ENCODE measurements at places on chromosomes 2 and 18. TPM values are rescaled to one million over a fixed set of nuclear protein-coding genes. Genes with fewer than 3 reads are reported as not detected.

GRCh38 chr2:126736133-126736874 is 80.3 kb downstream of the GYPC start:
- DNase-seq: no peak

DNA sequence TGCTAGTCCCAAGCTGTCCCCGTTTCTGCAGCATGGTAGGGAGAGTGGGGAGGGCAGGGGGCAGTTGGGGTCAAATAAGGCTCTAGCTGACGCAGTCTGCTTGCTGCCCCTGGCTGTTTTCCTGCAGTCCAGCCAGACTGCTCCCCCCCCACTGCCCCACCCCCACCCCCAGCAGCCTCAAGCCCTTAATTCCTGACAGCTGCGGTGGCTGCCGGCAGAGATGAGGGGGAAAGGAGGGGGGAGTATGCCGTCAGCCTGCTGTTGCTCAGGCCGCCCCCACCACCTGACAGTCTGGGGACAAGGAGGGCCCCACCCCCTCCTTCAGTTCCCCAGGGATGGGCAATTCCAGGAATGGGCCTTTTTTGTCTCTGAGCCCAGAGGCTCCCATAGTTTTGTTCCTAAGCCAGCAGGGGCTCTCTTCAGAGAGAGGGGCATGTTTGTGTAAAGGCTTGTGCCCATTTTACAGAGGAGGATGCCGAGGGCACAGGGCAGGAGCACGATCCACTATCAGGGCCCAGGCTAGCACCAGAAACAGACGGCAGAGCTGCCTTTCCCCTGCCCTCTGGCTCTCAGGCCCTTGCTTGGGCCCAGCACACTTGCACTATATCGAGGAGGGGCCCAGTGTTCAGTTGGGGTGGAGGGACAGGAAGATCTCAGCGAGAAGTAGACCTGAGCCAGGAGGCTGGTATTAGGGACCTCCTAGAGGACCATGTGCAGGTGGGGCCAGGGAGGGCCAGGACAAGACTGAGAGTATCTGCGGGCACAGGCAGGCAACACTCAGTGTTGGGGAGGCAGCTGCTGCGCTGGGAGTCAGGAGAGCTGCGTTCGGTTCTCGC is 1.5 kb upstream of the WNT10A start:
- no peak for DNase-seq

DNA sequence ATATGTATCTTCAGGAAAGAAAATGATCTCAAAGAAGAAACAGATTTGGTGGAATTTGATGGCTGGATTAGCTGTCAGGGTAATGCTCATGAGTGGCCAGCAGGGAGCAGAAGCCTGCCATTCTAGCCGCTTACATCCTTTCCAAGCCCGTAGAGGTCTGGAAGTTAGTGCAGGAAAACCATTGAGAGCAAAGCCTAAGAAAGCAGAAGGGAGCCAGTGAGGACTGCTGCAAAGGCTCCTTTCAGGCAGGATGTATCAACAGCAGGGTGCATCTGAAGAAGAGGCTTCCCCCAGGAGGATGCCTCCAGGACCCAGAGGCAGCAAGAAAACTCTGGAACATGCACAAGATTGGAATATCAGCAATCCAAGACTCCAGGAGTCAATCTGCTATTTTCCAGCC is 22.9 kb upstream of the LBH start:
- peak; percentile 76 for DNase-seq

DNA sequence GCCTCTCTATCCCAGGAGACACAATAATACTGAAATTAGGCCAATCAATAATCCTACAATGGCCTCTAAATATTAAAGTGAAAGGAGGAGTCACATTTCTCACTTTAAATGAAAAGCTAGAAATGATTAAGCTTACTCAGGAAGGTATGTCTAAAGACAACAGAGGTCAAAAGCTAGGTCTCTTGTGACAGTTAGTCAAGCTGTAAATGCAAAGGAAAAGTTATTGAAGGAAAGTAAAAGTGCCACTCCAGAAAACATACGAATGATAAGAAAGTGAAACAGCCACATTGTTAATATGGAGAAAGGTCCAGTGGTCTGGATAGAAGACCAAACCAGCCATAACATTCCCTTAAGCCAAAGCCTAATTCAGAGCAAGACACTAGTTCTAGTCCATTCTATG is 9.5 kb downstream of the SESTD1 start:
- no peak for DNase-seq

DLX2 gene
- 0.29 TPM for total RNA-seq

GPR45 gene
- total RNA-seq: not detected

SMYD5 gene
- 47.1 TPM for total RNA-seq

Data from PC-3 (cell line).